T-helper 22 cell (primary cell): ENCODE measurements at places on chromosomes 5 and 9.

- DNase-seq, result no peak
Observed at GRCh38 chr9:81534138-81534875, 155.0 kb downstream of the TLE1 start.

GRCh38 chr5:115313052-115313451 is 16.6 kb upstream of the CCDC112 start:
- DNase-seq, result no peak

DNA sequence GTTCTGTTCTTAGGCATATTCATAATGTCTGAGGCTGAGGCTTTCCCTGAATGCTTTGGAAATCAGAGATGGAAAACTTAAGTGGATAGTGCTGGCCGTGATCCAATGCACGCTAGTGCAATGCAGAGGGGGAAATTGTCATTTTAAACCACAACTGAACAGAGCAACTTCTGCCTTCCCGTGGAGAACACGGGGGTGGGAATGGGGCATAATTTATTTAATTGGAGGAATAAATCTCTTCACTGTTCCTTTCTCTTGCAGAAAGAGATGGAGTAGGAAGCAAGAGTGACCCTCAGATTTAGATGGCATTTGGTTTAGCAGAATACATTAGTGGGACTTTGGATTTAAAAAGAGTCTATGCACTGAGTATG is 22.9 kb upstream of the NREP start:
- DNase-seq, result no peak

DNA sequence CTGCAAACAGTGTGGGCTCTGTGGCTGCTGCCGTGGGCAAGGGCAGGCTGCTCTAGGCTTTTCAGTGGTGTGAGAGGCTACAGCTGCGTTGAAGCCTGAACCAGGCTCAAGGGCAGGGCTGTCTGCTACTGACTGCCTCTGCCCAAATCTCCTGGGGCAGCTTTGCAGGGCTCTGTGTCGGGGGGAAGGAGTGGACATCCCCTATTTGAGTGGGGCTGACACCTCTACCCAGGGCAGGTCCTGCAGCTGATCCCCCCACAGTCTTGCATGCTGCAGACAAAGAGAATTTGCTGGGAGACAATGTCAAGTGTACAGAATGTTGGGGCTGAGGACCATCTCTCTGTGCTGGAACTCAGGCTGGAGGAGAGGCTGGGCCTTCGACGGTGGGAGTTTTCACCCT is 240.2 kb downstream of the PBX3 start:
- no peak for DNase-seq

DNA sequence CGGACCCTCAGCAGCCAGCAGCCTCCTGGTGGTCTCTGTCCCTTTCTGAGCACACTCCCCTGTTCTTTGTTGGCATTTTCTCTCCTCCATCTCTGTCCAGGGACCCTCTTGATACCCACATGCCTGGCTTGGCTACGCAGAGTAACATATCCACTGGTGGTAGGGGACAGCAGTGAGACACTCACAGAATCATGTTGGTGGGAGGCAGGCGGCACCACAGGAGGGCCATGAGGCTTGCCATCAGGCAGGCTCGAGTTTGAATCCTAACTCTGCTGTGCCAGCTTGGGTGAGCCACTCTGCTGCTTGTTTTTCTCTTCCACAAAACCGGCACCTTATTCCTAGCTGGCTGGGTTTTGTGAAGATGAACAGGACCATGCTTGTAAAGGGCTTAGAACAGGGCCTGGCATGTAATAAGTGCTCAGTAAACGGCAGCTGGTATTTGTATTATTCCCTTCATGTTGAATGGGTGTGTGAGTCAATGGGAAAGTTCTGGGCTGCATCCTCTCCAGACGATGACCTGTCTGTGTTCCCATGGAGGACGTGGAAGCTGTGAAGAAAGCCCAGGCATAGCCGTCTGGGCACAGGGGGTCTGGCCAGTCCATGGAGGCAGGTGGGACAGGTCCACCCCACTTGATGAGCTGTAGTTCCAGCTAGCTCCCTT is 2.3 kb downstream of the COL27A1 start:
- DNase-seq, result no peak

GRCh38 chr9:14650596-14650995 is 42.6 kb downstream of the ZDHHC21 start:
- DNase-seq, result no peak

DNA sequence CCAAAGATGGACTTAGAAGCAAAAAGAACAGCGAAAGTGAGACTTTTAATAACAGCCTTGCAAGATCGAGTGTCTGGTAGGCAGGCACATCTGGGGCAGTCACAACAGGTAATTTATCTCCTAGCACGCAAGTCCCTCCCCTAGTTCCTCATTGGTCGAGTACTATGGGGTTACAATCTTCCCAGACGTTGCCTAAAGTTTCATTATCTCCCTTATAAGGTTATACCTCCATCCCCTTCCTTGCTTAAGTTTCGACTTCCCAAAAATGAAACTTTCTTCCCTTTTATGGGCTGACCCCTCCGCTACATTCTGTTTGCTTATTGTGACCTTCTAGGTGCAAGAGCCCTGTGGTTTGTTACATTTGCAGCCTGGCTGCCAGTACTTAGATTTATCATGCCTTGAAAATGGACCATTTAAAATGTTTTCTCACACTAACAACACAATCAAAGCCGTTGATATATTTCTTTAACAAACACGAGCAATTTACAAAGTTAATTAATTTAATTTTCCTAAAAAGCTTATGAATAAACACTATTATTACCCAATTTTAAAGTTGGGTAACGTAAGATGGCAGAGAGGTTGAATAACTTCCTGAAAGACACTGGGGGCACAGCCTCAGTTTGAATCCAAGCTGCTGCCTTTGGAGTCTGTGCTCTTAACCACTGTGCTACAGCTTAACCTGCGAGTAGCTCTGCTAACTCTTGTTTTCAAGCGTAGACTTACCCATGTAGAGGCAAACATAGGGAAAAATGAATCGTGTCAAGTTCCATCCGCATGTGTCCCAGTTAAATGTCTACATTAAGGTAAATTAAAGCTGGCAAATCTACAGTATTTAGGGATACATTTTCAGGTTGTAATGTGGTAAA is 91.7 kb downstream of the EDIL3 start:
- no peak for DNase-seq
